ENCODE measurements at places on chromosomes 2 and 18.

DNA sequence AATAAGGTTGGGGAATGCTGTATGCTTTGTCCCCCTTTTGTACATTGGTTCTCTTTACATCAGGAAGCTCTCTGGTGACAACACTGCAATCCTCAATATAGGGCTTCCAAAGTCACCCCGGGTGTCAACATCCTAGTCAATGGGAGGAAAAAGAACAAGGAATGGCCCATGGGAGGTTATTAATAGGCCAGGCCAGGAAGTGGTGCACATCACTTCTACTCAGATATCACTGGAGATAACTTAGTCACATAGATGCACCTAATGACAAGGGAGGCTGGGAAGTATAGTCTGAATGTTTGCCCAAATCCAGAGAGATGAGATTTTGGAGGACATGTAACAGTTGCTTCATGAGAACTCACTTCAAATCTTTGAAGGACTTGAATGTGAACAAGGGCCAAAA is 274.7 kb downstream of the DYSF start:
- DNase-seq, result no peak

DNA sequence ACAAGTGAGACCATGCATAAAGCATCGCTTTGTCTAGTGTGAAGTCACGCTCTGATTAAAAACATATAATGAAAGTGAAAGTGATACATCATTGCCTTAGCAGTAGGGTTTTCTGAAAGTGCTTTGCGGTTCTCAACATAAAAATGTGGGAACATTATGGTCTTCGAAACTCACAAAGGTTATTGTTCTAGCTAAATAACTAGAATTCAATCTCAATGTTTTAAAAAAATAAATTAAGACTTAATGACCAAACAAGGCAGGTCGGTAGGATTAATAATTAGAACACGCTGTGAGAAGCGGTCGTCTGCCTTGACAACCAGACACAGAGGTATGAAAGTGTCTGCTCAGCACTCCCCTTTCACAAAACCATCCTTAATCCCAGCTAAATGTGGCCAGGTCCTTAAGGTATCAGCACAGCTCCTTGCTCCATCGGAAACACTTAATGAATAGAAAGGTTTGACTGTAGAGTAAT is 42.2 kb downstream of the KLHL14 start:
- no peak for DNase-seq

DNA sequence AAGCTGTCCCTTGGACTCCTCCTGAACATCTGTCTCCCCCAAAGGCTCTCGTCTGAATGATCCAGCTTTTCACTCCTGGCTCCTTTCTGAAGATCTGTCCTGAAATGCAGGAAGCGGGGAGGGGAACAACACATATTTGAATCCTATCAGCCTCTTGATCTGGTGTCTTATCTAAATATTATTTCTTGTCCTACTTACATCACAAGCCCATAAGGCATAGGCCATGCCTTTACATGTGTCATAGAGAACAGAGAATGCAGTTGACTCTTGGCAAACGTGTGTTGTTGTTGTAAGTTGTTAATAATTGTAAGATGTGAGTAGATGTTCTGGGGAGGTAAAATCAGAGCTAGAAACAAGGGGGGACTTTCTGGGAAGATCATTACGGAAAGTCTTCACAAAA is 57.4 kb downstream of the GATA6 start:
- DNase-seq, result no peak

DNA sequence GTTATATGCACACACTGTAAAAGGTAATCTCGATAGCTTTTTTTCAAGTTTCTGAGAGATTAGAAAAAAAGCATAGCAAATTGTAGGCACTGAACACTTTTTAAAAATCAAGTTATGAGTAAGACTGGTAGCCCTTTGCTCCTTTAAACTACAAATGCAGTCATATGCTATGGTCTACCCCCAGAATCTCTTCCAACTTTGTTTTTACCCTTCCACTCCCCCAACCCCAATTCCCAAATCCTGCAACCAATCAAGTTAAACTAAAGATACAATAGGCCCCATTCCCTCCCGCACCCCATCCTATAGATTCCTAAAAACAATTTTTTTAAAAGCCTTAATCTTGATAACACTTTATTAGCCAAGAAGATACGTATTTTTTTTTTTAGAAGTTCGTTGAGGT is 752 bp upstream of the BAZ2B start:
- DNase-seq, result no peak

- no peak for DNase-seq
Observed at GRCh38 chr2:95013726-95014125, 11.8 kb upstream of the MAL start.

DNA sequence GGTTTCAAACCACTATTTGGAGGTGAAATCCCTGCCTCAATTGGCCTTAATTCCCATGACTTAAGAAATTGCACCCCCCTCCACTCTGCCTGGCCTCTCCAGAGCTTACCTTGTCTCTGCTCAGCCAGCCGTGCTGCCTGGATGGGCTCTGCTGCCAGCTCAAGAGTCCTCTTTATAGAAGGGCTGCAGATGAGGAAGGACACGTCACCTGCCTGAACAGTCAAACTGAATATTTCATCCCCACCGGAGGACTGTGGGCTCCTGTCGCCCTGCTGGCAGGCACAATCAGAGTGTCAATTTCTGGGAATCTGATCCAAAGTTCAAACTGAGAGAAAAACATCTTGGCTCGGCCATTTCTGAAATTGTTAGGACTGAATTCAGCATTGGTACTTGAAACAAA is at the start of gene OTOS:
OTOS (minus strand) TSS at position 148 of the 400 bp plus-strand sequence. CDS start 332 bp downstream, outside the sequence.
- no peak for DNase-seq

DNA sequence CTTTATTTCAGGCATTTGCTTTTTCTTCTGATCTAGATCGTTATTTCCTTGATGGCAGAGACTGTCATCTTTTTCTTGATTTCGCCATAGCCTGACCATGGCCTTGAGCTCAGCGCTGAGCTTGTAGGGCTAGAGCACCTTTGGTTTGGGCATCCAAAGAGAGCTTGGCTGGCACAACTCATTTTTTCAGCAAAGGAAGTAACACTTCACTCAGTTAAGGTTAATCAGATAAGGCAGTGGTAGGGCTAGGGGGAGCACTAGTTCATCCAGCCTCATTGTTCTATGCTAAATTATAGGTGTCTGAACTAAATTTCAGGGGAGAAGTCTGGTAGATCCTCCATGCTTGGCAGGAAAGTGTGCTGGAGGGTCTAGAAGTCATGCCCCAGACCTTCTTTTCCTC is 125.0 kb downstream of the SETBP1 start:
- no peak for DNase-seq

DNA sequence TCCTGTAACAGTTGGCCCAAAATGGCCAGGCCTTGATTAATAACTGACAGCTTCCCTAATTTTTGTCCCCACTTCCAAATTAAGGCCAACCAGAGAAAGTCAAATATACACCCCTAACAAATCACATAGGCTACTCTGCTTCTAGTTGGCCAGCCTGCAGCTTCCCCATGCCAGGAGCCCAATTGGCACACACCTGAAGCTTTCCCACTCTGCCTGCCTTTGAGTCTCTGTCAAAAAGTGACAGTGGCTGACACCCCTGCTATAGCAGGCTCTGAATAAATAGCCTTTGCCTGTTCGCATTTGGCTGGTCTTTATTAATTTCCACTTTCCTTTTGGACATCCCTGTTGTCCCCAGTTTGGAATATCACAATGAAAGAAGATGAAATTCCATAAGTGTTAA is 256.6 kb upstream of the NCKAP5 start:
- no peak for DNase-seq
